Activated T-cell treated with anti-CD3 and anti-CD28 coated beads, Interleukin-2, amount 50 U/mL, for 48 hours (primary cell): ENCODE measurements at places on chromosomes 7 and 10.

- DNase-seq: no peak
Observed at GRCh38 chr7:125561006-125561405, 631.4 kb upstream of the POT1 start.

DNA sequence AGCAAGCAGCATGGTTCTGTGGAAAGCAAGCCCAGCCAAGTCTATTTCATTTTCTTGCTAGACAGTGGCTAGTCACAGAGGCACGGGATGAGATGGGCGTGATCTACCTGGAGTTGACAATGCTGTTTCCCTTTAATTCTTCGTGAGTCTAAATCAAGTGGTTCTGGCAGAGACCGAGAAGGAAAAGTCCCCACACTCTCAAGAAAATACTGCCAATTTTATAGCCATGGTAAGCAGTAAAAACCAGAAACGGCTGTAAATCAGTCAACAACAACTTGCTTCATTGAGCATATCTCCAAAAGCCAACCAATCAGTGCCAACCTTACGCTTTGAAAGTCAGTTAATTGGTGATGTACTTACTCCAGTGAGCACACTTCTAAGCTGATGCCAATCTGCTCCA is 223.4 kb downstream of the SEC23IP start:
- DNase-seq: no peak

DNA sequence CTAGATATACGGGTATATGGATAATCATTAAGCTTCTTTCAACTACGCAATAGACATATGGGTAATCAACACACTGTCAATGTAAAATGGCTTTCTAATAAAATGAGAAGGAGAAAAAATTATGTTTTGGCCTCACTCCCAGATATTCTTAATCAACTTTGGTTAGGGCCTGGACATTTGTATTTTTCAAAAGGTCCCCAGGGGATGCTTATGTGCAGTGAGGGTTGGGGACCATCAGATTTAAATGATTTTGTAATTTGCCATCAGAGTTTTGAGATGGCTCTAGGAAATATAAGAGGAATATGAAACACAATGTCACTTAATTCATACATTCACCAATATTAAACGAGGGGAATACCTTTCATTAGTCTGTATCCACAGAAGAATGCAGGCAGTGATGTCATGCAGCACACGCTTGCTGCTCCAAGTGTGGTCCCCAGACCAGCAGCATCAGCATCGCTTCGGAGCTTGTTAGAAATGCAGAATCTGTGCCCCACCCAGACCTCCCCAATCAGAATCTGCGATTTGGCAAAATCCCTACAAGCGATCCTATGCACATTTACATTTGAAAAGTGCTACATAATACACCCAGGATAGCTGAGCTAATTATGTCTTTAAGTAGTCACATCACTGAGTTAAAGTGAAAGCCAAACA is 75.1 kb downstream of the INHBA start:
- DNase-seq: no peak

DNA sequence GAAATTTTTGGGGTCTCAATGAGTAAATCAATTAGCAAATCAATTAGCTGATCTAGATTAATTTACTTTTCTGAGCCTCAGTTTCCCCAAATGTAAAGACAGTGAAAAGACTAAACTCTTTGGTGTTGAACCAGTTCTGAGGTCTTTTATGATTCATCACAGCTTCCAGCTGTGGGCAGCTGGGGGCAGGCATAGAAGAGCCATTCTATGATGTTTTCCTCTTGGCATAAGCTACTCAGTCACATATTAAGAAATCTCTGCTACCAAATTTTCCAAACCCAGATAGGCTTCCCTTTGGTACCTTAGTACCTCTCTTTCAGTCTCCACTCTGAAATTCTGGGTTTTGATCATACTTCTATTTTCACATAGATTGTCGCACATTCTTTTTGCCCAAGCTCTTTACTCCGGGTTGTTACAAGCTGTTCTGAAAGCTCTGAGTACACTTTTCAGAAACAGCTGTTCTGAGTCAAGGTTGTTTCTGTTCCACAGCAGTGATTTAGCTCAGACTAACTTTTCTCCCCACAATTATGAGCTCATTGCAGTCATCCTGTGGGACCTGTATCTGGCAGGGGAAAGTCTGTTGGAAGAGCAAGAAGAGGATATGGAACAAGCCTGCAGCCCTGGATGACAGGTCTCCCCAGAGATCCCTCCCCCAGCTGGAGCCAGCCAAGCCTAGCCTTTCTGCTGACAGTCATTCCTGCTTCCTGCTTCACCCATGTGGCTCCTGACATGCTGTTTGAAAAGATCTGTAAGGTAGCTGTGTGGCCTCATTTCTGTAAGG is 599.6 kb upstream of the GHITM start:
- no peak for DNase-seq

GRCh38 chr7:153943861-153944260 is 108.3 kb upstream of the DPP6 start:
- DNase-seq: no peak

GRCh38 chr10:5927306-5927705 is 37.3 kb downstream of the FBH1 start:
- no peak for DNase-seq

DNA sequence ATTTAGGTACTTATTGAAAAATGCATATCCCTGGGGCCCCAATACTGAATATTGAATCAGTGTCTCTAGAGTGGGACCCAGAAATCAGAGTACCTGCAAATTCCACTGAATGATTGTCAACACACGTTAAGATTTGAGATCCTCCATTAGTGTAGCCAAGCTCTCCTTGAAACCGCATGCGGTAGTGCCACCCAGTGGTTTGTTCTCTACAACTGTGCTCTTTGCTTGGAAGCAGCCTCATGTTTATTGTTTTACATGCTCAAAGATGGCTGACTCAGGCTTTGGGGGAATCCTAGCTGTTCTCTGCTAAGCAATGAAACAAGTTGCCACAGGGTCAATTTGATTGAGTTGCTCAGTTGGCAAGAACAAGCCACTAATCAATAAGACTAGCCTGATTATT is 340.2 kb upstream of the CELF2 start:
- peak; percentile 53 for DNase-seq

GRCh38 chr10:21520509-21520908 is 5.0 kb downstream of the SKIDA1 start:
- DNase-seq: no peak

- DNase-seq: no peak
Observed at GRCh38 chr10:1120801-1121211, 64.6 kb downstream of the WDR37 start.

- DNase-seq: peak; percentile 57
Observed at GRCh38 chr7:43764039-43764761, 5.7 kb downstream of the BLVRA start.

- DNase-seq: peak; percentile 73
Observed at GRCh38 chr10:69065406-69066361, 22.2 kb upstream of the SRGN start.

DNA sequence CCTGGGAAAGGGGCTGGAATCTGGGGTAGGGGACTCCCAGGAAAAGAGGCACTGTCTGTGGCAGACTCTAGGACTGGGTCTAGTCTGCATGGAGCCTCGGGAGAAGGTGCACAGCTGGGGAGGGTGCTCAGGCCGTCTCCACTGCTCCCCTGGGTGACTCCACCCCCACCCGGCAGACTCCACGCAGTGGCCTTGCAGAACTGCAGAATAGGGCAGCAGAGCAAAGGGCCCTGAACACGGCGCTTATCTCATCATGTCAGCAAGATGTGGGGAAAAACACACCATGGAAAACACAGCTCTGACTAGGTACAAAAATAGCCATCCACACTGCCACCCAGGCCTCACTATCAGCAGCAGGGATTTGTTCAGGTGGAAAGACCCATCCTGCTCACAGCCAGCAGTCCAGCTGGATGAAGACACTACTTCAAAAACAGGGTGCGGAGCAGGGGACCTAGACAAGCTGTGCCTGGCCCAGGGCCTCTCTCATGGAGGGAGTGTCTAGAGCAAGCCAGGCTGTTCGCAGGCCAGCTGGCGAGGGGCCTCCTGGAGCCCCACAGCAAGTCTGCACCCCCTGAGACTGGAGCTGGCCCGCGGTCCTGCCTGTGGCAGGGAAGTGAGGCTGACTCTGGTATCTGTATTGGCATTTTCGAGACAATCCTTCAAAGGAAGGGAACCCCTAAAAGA is 11.7 kb downstream of the MAT1A start:
- no peak for DNase-seq

DNA sequence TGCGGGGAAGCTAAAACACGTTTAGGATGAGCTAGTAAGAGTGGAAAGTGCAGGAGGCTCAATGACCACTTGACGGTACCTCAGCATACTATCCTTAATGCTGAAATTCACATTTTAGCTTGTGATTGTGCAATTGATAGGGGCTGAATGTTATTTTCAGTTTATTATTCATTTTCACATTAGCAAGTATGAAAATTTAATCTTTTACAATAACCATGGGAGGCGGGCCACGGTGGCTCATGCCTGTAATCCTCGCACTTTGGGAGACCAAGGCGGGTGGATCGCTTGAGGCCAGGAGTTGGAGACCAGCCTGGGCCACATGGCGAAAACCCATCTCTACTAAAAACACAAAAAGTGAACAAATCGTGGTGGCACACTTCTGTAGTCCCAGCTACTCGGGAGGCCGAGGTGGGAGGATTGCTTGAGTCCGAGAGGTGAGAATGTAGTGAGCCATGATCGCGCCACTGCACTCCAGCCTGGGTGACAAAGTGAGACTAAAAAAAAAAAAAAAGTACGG is 22.0 kb upstream of the ANLN start:
- no peak for DNase-seq

DNA sequence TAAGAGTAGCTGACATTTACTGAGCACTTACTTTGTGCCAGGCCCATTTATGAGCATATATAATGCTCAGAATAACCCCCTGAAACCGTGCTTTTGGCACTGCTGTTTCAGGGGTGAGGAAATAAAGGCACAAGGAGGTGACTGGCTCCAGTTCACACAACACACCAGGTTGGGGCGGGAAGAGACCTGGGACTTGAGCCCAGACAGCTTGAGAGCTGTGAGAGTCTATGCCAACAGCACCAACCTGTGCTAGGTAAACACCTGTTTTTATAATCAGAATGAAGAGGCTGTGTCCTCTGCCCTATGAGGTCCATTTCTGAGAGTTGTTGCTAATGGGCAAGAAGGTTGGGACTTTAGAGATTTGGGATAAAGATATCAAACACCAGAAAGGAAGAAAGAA is 8.8 kb upstream of the AZGP1 start:
- DNase-seq: no peak

DNA sequence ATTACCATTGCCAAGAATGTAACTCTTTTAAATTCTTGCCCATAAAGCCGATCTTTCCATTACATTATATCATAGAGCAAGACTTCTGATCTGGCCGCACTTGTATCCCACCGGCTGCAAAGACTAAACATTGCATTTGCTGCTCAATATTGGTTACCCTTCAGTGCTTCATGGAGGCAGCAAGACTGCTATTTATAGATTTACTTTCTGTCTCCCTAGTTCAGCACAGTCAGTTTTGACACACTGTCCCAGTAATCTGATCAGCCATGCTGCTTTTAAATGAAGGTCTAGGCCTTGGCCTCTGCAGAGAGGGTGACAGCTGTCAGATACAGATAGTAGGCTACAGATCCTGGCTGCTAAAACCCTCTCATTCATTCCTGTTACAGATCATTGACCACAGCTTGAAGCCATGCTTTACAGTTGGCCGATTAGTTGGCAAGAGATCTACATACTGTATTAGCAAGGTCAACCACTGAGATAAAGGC is 562.6 kb upstream of the GALNT17 start:
- no peak for DNase-seq

- no peak for DNase-seq
Observed at GRCh38 chr10:16581202-16581601, 59.5 kb upstream of the C1QL3 start.

DNA sequence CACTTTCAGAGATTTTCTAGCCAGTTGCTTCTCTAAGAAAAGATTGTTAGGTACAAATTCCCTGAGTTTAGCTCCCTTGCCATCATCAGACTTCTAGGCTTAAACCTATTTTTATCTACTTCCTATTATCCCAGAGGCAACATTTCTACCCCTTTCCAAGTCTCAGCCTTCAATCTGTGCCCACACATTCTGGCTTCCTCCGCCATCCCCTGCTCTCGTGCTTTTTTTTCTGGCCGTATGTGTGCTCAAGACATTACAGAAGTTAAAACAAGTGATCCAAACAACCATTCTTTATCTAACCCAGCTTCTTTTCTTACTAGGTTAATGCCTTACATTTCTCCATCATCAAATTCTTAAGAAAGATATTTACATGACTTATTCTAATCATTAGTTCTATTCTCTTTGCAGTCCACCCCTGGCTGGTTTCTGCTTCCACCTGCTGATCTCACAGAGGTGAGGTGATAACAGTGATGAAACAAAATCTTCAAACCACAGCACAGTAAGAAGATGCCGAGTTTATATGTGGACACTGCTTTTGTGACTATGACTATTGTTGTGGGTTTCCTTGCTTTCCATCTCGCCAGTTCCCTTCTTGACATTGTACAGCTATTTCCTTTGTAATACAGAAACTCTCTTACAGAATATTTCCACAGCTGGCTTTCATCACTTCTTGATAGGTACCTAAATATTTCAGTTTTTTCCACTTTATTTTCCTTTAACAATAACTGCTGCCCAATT is 18.3 kb upstream of the CDK6 start:
- DNase-seq: peak; percentile 28

DNA sequence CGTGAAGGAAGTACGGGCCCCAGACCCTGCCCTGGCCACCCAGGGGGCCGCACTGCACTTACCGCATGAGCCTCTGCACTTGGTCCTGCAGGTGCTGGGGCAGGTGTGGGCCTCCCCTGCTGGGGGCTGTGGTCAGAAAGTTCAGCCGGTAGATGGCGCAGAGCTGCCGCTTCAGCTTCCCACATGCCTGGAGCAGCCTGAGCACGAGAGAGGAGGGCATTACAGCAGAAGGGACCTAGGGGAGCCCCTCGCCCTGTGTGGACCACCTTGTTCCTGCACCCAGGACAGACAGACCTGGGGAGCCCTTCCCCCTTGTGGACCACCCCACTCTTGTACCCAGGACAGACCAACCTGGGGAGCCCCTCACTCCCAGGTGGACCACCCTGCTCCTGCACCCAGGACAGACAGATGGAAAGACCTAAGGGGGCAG is 8.7 kb upstream of the PYROXD2 start:
- no peak for DNase-seq

GRCh38 chr7:122412883-122413282 is 108.3 kb upstream of the FEZF1 start:
- DNase-seq: no peak

DNA sequence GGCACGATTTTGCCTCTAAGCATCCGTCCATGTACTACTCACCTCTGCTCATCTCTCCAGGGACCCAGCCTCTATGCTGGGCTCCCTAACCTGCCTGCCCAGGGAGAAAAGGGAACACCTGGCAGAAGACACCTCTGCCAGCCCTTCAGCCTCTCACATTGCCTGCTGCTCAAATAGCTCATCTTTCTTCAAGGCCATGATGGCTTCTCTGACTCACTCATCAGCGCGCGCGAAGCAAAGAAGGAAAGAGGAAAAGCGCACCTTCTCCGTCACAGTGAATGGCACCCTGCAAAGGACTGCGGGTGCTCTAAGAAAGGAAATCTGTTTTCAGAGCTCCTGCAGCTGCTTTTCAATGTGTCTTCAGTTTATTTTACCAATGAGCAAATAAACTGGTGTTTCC is 174.0 kb downstream of the PRKAG2 start:
- DNase-seq: no peak

GRCh38 chr7:94996369-94996768 is 89.0 kb downstream of the PPP1R9A start:
- DNase-seq: no peak
